ENCODE measurements at places on chromosomes 7 and 10.
A peak's percentile ranks its signal among the peaks of the same experiment; 100 is the strongest.

- no peak for DNase-seq
Observed at GRCh38 chr10:83915801-83916200, 223.5 kb upstream of the GHITM start.

- peak; percentile 34 for DNase-seq
Observed at GRCh38 chr7:150876817-150877526, 24.7 kb downstream of the AOC1 start.

- DNase-seq, result no peak
Observed at GRCh38 chr10:76205361-76205760, 773.9 kb downstream of the LRMDA start.

DNA sequence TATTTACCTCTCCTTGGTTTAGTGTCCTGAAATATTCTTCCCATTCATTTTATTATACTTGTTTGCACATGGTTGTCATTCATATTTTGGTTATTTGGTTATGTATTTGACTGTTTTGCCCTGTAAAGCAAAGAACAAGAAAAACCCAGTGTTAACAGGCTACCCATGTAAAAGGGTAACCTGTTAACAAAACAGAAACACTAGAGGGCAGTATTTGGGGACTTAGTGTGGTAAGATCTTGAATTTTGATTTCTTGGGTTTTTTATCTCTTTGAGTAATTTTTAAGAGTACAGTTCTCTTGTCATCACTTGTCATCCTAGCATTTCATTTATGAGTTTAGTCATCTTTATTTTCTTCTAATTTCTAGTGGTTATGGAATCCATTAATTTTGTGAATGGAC is 51.3 kb downstream of the POLL start:
- DNase-seq, result peak; percentile 33

GRCh38 chr7:43487731-43488073 is 95.2 kb upstream of the STK17A start:
- DNase-seq, result no peak

- no peak for DNase-seq
Observed at GRCh38 chr7:50782375-50783208, at the start of gene GRB10. Gene GRB10 (minus strand): TSS chr7:50782896. CDS start chr7:50732322, 50,574 bp downstream.

DNA sequence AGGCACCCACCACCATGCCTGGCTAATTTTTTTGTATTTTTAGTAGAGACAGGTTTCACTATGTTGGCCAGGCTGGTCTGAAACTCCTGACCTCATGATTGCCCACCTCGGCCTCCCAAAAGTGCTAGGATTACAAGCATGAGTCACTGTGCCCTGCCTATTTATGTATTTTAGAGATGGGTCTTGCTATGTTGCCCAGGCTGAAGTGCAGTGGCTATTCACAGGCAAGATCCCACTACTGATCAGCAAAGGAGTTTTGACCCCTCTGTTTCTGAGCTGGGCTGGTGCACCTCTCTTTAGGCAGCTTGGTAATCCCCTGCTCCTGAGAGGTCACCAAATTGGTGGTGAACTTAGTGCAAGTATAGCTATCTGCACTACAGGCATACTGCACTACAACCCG is 6.2 kb downstream of the ABHD11 start:
- DNase-seq, result no peak

DNA sequence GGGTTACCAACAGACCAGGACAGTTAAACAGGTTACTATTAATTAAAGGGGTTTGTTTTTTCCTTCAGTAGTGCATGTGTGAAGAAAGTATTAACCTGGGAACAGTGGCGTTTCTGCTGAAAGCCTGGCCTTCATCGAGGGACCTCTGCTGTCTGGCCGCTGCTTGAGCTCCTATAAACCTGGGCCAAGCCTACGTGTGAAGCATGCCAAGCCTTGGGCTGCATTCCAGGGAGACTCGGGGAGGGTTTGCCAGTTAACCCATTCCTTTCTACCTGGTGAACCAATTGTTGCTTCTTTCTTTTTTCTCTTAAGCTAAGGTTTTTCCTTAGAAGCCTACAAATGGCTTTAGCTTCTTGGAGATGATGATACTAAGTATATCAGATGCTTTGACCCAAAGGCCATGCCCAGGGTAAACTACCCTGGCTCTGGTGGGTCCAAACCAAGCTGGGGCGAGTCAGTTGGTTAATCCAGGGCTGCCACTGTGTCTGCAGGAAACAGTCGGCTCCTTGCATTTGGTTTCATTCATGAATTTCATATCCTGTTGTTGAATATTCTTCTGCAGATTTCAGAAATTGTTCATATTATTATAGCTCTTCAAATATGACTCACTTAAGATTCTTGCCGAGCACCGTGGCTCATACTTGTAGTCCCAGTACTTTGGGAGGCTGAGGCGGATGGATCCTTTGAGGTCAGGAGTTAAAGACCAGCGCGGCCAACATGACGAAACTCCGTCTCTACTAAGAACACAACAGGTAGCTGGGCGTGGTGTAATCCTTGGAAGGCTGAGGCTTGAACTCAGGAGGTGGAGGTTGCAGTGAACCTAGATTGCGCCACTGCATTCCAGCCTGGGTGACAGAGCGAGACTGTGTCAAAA is 23.8 kb downstream of the PFKP start:
- DNase-seq, result peak; percentile 91

- DNase-seq, result no peak
Observed at GRCh38 chr7:104805449-104806317, 208.3 kb upstream of the KMT2E start.

GRCh38 chr10:77602913-77603533 is 34.6 kb downstream of the KCNMA1 start:
- DNase-seq, result no peak
